ENCODE measurements at places on chromosomes 1 and 21.

DNA sequence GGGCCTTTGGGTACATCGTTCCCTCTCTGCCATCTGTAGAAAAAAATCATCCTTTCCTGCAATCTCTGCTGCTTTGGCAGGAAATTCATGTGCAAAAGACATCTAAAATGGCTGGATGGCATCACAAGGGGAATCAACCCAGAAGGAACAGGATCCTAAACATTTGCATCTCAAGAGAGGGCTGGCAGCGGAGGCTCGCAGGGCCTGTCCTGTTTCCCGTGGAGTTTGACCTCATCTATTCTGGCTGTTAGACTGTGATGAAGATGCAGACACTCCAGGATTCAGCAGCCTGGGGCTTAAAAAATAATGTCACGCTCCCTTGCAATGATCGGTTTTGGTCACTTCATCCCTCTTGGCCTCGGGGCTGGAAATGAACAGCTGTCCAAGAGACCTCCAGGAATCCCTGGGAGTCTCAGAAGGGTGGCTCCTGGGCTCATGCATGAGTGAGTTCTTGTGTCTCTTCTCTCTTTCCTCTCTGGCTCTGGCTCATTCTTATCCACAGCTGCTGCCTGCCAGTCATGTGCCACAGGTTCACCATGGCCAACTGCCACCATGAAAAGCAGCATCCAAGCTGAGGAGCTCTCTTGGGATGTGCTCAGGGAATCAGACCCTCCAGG lies 16.1 kb upstream of the PCP4 start:
- DNase-seq: no peak

DNA sequence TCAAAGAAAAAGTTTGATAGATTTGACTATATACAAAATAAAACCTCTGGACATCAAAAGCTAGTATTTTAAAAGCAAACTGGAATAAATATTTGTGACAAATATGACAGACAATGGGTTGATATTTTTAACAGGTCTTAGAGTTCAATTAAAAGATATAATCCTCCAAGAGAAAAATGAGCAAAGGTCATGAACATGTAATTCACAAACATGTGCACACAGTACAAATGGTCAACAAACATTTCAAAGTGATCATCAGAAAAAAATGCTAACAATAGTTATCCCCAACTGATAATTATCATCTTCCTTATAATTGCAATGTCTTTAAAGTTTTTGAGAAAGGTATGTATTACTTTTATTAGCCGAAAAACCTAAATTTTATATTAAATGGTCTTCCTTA lies 32.0 kb downstream of the WDR64 start:
- no peak for DNase-seq

DNA sequence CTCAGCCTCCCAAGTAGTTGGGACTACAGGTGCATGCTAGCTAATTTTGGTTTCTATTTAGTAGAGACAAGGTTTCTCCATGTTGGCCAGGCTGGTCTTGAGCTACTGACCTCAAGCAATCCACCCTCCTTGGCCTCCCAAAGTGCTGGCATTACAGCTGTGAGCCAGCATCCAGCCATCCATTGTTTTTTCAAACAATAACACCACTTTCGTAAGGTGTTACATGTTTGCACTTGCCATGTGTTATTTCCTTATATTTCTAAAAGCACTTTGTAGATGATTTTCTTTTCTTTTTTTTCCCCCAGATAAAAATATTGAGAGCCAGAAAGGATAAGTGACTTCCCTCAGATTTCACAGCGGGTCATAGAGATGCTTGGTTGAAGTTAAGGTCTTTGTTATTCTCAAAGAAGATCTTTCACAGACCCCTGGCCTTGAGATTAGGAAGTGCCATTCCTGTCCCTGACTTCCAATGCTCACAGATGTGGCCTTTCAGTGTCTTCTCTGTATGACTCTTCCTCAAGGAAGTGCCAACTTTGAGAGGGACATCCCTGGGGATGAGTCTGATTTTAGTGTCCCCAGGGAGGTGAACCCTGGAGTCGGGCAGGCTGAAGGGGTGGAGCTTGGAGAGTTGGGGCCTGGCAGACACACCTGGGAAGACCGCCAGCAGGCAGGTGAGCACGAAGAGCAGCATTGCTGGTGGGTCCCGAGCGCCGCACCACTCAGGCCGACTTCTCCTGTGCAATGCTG lies 6.3 kb downstream of the PIGR start:
- no peak for DNase-seq

DNA sequence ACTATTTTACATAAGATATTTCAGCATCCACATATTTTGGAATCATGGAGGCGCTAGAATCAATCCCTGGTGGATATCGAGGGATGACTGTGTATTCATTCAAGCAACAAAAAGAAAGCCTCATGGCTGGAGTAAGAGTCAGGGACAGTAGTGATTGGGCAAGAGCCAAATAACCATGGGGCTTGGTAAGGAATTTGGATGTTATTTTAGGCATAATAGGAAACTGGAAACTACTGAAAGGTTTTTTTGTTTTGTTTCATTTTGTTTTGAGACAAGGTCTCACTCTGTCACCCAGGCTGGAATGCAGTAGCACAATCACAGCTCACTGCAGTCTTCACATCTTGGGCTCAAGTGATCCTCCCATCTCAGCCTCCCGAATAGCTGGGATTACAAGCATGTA lies 33.8 kb upstream of the EYA3 start:
- DNase-seq: no peak

- no peak for DNase-seq
These were observed 28.8 kb downstream of the EDN2 start for GRCh38 chr1:41455479-41456332.

GRCh38 chr1:153663211-153663610 lies 4.7 kb downstream of the SNAPIN start:
- DNase-seq: no peak

- no peak for DNase-seq
These were observed 60.4 kb downstream of the SEC16B start for GRCh38 chr1:177909416-177909815.

- no peak for DNase-seq
These were observed 66.6 kb downstream of the SPATA6 start for GRCh38 chr1:48405400-48405799.

GRCh38 chr1:52603630-52604029 lies 1.5 kb downstream of the GPX7 start:
- no peak for DNase-seq

All from NK-92 treated with Interleukin-12 subunit alpha and Interleukin-12 subunit beta, amount 100 ng/mL, for 24 hours (cell line).